ENCODE measurements at places on chromosomes 3 and 15.
A peak's percentile ranks its signal among the peaks of the same experiment; 100 is the strongest.

GRCh38 chr15:92805080-92805690 is 94.9 kb upstream of the CHD2 start:
- no peak for DNase-seq

DNA sequence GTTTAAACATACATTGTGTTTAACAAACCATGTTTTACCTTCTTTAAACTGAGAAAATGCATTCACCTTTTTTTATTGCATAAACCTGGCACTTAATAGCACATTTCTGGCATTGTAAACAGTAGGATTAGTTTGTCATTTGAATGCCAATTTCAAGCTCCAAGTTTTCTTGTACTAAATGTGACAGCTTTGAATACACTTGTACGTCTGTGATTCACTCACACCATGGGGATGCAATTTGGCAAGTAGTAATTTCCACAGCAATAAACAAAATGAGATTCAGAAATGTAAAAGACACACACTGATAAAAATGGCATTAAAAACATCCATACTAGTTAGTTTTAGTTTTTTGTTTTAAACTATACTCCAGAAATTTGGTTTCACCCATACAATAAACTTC is 598.9 kb downstream of the SI start:
- no peak for DNase-seq

GRCh38 chr3:66610562-66610909 is 109.7 kb upstream of the LRIG1 start:
- DNase-seq, result no peak

GRCh38 chr3:184777566-184778356 is 34.2 kb upstream of the VPS8 start:
- DNase-seq, result peak; percentile 90

DNA sequence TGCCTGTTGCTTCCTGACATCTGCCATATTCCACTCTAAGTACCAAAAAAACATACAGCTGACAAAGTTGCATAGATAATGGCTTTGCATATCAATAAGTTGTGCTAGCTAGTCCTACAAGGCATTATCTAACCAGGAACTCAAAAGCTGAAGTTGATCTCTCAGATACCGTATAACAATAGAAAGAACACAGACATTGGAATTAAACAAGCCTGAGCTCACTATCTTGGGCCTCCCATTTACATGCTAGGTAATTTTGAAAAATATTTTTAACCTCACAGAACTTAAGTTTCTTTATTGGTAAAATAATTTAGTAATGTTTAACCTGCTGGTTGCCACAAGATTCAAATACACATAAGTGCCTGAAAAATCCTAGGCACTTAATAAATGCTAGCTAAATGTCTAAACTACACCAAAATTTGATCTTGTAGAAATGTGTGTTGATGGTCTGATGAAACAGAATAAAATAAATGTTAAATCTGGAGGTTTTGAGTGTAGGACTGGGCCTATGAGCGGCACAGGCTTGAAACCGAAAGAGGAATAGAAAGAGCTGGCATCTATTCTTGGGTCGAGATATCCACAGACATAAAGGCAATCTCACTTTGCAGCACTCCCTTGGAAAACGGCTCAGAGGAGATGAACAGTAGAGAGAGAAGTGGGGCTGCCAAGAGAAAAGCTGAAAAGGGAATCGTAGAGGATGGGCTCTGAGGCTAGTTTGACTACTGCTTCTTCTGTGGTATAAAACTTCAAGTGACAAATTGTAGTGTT is 29.9 kb upstream of the TTC14 start:
- DNase-seq, result no peak

- no peak for DNase-seq
Observed at GRCh38 chr3:71244826-71245488, 338.6 kb downstream of the FOXP1 start.

- DNase-seq, result no peak
Observed at GRCh38 chr3:38255627-38256026, 10.0 kb upstream of the SLC22A13 start.

GRCh38 chr3:128052595-128053351 is 536 bp downstream of the SEC61A1 start:
- DNase-seq, result no peak

GRCh38 chr3:196222876-196223595 is 6.7 kb downstream of the SLC51A start:
- DNase-seq, result no peak

- peak; percentile 88 for DNase-seq
Observed at GRCh38 chr3:177772908-177773557, 575.8 kb upstream of the TBL1XR1 start.

- DNase-seq, result no peak
Observed at GRCh38 chr3:73404435-73404834, 220.3 kb downstream of the PDZRN3 start.

DNA sequence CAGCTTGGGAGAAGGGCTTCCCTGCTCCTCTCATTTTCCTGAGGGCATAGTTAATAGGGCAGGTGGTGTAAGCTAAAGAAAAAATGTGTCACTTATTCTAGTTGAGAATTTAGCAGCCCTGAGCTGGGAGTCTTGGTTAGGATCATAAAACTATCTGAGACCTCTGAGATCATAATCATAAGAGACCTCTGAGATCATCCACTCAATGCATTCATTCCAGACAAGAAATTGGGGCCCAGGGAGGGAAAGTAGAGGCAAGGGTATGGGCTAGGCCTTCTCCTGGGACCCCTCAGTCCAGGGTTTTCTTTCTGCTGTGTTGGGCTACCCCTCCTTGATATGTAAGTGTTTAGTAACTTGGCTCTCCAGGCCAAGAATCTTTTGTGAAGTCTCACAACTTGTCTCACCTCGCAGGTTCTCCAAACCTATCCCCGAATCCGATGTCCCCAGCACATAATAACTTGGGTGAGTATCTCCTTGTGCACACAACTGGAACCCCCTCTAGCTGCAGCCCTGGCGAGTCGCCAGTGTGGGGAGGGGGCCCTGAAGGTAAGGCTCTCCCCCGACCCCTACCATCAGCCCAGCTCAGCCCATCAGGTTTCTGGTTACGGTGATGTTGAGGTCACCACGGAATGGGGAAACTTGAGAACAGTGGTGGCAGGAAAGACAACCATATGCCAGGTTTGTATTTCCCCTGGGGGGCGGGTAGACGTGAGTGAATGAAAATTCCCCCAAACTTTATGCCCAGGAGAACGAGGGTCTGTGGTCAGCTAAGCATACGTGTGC is 84.1 kb downstream of the AAGAB start:
- DNase-seq, result no peak

- DNase-seq, result peak; percentile 13
Observed at GRCh38 chr3:145776782-145777408, 384.1 kb downstream of the PLOD2 start.

DNA sequence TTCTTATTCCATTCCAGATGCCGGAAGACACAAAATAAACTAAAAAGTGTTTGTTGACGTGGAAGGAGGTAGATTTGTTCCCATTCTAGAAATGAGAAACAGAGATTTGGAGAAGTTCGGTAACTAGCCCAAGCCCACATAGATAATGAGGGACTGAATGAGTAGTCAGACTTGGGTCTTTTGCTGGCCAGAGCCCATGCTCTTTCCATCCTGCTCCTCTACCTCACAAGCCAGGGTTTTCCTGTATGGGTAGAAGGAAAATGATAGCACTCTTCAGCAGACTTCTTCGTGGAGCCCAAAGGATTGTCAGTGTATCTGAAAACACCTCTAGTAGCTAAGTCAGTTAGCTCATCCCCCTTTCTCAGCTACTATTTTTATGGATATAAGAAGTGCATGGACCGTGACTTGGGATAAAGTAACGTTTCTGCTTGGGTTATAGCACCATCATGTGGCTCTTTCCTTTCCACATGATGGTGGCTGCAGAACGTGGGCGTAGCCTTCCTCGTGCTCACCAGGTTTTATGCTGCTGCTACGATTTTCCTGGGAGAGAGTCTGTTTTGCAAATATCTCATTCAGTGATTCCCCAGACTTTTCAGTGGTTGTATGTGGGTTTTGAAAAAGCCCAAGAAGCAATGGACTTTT is 84.6 kb downstream of the DGKG start:
- DNase-seq, result no peak

DNA sequence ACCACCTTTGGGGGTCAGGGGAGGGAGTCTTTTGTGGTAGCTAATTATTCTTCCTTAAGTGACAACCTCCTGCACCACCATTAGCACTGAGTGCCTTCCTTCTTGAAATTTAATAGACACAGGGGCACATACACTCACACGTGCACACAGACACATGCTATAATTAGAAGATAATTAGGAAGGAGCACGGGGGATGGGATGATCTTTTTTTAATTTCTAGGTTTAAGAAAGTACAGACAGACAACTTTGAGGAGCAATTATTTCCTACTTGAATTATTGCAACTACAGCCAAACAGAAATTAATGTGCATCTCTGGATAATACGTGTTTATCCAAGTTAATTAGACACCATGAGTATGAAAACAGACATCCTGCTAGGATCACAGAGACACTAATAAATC is 44.8 kb upstream of the GUCA1C start:
- DNase-seq, result peak; percentile 29

DNA sequence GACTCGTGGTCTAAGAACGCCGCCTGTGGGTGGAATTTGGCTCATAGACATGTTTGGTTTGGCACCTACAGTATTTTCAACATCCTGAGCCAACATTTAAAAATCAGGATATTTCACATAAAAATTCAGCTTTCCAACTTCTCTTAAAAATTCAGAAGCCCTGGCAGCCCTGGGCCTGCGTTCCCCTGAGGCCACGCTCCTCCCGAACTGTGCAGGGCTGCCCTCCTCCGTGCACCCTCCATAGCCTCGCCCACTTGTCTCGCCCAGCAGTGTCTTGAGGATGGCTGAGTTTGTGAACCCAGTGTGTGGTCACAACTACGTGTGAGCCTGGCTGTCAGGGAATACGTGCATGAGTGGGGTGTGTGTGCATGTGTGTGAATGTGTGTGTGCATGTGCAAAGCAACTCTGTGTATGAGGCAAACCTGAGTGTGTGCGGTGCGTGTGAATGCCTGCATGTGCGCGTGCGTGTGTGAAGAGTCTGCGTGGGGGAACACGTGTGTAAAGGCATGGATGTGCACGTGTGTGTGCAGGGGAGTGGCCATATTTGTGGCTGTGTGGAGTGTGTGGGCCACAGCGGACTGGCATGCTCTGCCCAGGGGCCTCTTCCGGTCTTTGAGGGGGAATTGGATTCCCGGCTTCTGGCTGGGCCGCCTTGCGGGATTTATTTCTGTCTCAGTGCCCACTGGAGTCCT is 30.9 kb downstream of the PTH1R start:
- no peak for DNase-seq

- DNase-seq, result no peak
Observed at GRCh38 chr3:58041182-58041825, 33.1 kb downstream of the FLNB start.

GRCh38 chr3:9909221-9910013 is 6.8 kb downstream of the IL17RE start:
- no peak for DNase-seq

GRCh38 chr15:39226169-39226937 is 354.5 kb upstream of the THBS1 start:
- no peak for DNase-seq

DNA sequence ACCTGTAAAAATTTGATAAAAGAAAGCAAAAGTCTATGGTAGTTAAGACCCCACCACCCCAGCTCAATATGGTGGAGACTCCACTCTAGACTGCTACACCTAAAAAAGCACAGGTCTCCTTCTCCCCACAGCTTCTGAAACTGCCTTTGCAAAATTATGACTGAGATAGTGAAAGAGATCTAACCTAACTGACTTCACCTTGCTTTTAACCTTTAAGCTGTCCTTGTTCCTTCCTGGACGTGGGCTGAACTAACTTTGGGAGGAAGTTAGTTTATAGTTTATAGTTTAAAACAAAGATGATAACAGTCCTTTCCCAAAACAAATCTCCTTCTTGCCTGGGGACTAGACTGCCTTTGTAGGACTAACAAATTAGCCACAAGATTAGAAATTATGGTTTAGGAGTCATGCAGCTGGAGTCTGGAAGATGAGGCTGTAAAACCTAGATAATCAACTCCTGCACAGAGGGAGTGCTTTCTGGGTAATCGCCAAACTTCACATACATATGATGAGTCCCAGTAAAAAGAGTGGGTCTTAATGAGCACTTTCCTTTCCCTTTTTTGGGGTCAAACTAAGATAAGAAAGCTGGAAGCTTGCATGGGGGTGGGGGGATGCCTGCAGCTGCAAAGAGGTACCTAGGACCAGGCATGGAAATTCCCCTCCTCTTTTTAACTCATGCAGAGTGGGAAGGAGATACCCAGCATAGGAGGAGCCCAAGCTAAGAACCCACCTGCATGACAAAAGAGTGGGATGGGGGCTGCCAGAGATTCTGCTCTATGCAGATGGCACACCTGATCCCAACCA is 17.5 kb downstream of the CCR8 start:
- DNase-seq, result no peak

DNA sequence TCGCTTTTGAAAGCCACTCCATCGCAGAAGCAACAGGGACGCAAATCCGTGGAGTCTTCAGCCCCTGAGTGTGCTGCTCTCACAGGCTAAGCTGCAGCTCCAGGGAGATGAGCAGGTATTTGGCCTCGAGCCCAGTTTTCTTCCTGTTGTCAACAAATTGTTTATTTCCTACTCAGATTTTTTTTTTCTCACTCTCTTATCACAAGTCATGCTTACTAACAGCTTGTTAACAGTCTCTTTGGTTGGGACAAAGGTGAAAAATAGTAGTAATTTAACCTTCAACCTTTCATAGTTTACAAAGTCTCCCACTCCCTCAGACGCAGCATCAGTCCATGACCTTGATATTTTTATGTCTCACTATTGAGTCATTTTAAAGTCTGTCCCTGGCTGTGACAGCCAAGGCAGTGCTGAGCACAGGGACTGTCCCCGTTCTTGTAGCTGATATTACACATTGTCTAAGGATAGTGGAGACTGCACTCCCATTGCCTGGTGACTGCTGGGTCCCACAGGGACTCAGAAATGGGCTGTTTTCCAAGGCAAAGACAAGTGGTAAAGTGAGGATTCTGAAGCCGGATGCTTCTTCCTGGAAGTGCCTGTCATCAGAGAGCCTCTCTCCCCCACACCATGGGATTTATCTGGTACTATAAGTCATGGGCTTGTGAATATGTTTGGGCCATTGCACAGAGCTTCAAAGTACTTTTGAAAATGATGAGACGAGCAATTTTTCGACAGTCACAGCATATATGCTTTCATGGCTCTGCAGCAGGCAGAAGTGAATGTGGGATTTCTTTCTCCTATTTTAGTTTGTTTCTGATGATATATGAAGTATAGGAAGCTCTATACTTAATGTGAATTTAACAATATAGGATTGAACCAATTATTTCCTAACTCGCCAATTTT is 59.8 kb upstream of the UNC13C start:
- DNase-seq, result no peak

DNA sequence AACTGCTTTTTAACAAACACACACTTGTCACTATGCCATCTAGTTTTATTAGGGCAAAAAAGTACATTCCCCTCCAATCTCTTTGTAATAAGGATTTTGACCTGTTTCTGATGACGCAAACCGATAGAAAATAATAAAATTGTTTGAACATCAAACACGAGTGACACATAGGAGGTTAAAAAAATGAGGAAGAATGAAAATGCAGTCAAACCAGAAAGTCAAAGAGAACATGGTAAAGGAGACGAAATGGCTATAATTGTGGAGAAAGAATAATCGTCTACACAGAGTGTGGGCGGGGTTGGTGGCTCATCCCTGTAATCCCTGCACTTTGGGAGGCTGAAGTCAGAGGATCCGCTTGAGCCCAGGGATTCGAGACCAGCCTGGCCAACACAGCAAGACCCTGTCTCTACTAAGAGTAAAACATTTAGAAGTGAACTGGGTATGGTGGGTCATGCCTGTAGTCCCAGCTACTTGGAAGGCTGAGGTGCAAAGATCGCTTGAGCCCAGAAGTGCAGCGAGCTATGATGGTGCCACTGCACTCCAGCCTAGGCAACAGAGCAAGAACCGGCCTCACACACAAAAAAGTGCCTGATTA is 83.2 kb downstream of the MEIS2 start:
- no peak for DNase-seq

- DNase-seq, result no peak
Observed at GRCh38 chr3:33877187-33877586, 78.8 kb downstream of the PDCD6IP start.

GRCh38 chr15:86611417-86612040 is 531.9 kb downstream of the AGBL1 start:
- no peak for DNase-seq

Measured in NCI-H524 (cell line).